ENCODE measurements at places on chromosomes 5 and 9.

GRCh38 chr9:122140368-122141193, 19.0 kb downstream of the NDUFA8 start:
- no peak for DNase-seq

GRCh38 chr5:176368726-176369125, 3.4 kb downstream of the ARL10 start:
- no peak for DNase-seq

GRCh38 chr5:143600396-143601075, 197.1 kb upstream of the NR3C1 start:
- no peak for DNase-seq

- no peak for DNase-seq
Measured at GRCh38 chr9:124780757-124781151, 3.8 kb downstream of the OLFML2A start.

- DNase-seq = no peak
Measured at GRCh38 chr5:159212657-159213462, 3.5 kb upstream of the RNF145 start.

- DNase-seq = no peak
Measured at GRCh38 chr5:126334760-126335159, 88.4 kb upstream of the GRAMD2B start.

DNA sequence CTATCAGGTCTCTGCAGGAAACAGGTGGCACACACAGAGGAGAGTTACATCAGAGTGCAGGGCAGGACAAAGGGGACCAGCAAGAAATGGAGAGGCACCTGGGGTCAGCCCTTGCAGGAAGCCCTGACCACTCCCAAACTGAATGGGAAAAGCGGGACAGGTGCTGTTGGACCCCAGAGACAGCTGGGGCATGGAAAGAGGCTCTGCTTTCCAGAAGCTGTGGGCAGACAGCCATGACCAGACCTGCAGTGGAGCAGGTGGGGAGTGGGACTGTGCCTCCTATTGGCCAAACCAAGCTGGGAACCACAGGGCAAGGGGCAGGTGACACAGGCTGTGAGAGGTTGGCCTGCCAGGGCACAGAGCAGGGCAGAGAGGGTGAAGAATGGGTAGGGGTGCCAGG, 125.8 kb downstream of the BOD1 start:
- no peak for DNase-seq

- peak; percentile 63 for DNase-seq
Measured at GRCh38 chr5:55691265-55692105, 20.6 kb downstream of the SLC38A9 start.

GRCh38 chr5:78537821-78538220, 110.8 kb downstream of the LHFPL2 start:
- peak; percentile 61 for DNase-seq

GRCh38 chr5:136811086-136811485, 445.7 kb upstream of the TRPC7 start:
- peak; percentile 41 for DNase-seq

DNA sequence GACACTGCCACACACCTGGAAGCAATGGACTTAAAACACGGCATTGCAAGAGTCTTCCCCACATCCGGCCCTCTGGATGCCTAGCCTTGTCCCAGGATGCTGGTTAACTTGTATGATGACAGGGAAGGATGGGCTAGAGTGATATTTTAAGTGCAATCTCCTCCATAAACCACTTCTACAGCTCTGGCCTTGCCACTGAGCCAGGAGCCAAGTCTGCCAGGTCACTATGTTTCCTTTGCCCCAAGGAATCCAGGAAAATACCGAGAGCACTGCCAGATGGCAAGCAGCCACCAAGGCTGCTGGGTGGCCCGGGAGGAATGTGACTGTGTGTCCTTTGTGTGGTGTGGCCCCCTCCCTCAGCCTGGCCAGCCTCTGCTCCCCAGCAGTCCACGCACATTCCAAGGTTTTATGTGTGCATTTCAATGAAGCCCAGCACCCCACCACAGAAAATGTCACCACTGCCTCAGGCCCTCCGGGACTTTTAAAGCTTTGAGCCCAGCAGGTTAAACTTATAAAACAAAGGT, 106.0 kb downstream of the FRMD3 start:
- DNase-seq = peak; percentile 94

GRCh38 chr9:130487500-130487899, 42.7 kb downstream of the ASS1 start:
- DNase-seq = no peak

- DNase-seq = peak; percentile 56
Measured at GRCh38 chr5:72788866-72789505, 27.5 kb upstream of the TNPO1 start.

GRCh38 chr5:56561-57290, 35.2 kb upstream of the PLEKHG4B start:
- DNase-seq = peak; percentile 46

GRCh38 chr9:69519470-69520240, 152.5 kb downstream of the APBA1 start:
- no peak for DNase-seq

DNA sequence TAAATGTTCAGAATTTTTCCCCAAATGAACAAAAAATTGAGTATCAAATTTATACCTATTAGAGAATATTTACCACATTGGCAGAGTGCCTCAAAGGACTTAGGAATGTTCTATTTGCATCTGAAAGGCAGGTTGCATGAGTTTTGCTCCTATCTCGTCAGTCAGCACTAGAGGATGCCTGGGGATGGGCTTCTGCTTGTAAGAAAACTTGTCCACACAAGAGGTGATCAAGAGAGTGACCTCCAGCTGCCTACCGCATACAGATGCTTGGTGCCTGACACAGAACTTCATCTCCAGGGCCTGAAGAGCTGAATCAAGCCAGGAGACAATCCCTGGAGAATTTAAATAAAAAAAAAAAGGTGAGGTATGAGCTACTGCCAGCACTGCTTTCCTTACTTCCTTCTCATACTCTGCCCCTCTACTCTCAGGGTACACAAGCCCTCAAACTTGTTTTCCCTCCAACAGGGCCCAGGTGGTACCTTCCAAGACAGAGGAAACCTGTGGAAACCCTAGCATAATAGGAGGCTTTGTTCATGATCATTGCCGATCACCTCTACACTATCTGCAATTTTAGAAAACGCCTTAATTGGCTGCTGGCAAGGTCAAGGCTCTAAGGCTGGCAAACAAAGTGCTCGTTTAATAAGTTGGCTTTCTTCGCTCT, 166.6 kb downstream of the ELAVL2 start:
- DNase-seq = no peak

DNA sequence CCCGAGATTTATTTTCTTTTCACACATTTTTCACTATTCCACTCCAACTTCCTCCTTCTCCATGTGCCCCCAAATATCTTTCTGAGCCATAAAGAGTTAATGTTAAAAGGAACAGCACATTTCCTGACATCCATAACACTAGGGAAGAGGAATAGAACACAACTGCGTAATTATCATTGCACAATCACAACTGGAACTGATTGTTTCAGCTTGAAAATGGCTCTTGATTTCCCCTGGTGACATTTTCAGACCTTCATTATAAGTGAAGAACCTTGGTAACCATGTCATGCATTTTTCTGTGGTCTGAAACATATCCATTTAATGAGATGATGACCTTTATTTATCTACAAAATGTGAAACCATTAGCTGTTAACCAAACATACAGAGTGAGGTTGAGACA, 82.4 kb downstream of the PCSK1 start:
- DNase-seq = no peak

DNA sequence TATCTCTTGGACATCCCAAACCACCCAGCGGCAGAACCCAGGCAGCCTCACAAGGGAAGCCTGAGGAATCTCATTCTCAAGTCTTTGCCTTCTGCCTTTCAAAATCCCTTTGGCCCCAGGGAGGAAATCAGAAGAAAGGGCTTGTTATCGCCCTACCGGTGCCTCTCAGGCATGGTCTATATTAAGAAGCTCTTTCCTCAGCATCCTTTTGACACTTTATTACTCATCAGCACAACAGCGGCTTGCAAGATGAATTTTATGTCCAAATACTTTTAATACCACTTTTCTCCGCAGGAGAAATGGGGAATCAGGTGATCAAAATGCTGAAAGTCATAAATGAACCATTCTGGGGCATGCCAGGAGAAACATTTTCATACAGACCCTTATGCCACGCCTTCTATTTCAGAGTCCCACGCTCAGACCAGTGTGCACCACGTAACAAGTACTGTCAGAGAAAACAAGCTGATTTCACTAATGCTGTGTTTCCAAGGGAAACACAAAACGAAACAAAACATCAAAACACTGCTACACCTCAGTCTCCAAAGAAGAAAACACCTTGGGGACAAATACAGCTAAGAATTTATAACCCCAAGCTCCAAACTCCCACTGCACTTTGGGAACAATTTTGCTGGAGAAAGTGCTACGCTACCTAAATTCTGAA, 30.0 kb downstream of the RAPGEF1 start:
- DNase-seq = peak; percentile 46

DNA sequence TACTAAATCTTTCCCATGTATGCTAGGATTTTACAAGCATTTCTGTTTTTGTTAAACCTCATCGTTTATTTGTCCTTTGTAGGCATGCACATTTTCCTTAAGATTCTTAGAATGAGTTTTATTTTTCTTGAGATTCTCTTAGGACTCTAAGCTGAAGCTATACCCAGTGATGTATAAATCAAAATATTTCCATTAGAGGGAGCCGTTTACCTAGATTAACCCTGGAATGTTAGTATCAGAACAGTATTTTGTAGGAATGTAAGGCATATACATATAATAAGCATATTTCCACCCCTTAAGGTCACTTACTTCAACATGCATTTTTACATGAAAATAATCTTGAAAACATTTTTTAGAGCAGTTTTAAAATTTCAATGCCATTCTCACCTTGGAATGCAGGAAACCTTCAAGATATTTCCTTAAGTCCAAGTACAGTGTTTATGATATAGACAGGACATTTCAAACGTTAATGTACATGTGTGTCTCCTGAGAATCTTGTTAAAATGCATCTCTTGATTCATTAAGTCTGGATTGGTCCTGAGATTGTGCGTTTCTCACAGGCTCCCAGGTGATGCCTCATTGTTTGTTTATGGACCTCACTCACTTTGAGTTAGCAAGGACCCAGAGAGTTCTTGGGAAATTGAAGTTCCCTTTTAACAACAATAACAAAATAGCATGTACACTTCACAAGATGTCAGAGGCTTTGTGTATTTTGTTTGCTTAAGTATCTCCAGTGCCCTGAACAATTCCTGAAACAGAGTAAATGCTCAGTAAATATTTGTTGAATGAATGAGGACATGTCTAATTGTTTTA, 34.9 kb upstream of the FCHO2 start:
- DNase-seq = peak; percentile 69

DNA sequence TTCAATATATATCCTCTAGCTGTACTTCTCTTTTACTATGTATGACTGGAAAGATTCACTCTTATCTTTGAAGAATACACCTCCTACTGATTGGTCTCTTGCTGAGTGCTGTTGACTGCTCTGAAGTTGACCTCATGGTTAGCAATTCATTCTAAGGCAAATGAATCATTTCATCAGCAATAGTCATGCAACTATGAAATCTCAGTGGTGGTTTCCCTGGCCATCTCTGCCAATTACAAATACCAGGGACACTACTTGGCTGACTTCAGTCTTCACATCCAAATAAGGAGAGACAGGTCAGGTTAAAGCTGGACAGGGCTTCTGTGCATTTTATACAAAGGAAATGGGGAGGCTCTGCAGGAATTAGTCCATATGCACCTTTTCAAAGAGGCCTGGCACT, 333.5 kb upstream of the ACTBL2 start:
- peak; percentile 99 for DNase-seq

- no peak for DNase-seq
Measured at GRCh38 chr5:92378966-92379611, 996.0 kb upstream of the ARRDC3 start.

GRCh38 chr9:129139993-129140396, 28.8 kb downstream of the PTPA start:
- peak; percentile 100 for DNase-seq

DNA sequence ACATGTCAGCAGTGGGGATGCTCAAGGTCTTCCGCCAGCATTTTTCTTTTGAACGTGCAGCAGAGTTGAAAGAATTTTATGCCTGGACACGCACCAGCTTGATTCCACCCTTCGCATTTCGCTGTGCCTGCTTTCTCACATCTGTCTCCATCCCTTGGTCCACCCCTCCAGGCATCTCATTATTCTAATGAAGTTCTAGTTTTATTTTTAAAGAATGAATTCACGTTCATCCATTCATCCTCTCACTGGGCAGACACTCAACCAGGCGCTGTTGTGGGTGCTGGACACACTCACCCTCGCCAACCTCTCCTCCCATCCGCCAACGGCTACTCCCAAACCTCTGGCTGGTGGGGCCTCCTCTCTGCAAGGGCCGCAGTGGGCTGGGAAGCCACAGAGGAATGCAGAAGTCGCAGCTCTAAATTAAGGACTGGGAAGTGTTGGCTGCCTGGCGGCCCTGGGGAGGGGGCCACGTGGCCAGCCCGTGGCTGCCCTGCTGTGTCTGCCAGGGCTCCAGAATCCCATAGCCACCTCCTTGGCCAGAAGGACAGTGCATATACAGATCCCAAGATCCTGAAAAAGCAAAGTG, 6.7 kb downstream of the SUSD3 start:
- no peak for DNase-seq

- DNase-seq = no peak
Measured at GRCh38 chr5:149999866-150000255, 593 bp downstream of the TIGD6 start.

GRCh38 chr5:83889971-83890745, 169.5 kb upstream of the HAPLN1 start:
- DNase-seq = no peak

DNA sequence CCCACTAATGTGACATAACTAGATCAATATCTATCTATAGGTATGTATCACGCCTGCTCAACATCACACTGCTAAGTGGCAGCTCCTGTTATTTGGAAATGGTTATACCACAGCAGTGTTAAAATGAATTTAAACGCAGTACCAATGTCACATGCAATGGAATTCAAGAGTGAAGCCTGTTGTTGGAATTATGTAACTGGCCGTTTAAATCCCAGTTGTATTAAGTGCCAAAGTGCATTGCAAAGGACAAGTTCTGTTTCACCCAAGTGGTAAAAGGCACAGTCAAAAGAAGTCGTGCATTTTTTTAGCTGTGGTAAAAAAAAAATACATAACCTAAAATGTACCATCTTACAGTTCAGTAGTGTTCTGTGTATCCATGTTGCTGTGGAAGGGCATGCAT, 4.3 kb downstream of the NTRK2 start:
- DNase-seq = no peak

- DNase-seq = no peak
Measured at GRCh38 chr5:105953616-105954015, 1717.1 kb downstream of the EFNA5 start.

- DNase-seq = no peak
Measured at GRCh38 chr9:99813739-99814138, 7.9 kb upstream of the NR4A3 start.

DNA sequence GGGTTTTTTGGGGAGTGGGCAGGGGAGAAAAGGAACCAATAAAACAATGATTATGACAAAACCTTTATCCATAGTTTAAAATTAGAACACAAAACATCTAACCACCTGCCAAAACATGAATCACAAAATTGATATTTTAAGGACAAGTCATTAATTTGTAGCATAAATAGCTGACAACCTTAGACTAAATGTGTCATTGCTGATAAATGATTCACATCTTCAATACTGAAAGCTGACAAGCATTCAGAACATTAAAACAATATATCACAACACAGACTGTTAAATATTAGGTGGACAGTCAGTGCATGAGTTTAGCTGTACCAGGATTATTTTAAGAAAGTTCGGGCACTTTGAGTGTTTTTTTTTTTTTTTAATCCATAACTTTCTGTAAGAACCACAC, 71.5 kb downstream of the NR3C1 start:
- DNase-seq = no peak

GRCh38 chr5:56557198-56557597, 258.2 kb upstream of the MAP3K1 start:
- DNase-seq = peak; percentile 16

- no peak for DNase-seq
Measured at GRCh38 chr5:104913841-104914281, 1351.3 kb upstream of the NUDT12 start.

GRCh38 chr9:77680581-77680980, 32.5 kb upstream of the GNA14 start:
- no peak for DNase-seq

Data from fibroblast of skin of back (primary cell).